ENCODE measurements at places on chromosomes 6 and 20. TPM values are rescaled to one million over a fixed set of nuclear protein-coding genes. Genes with fewer than 3 reads are reported as not detected.

Gene MUC22
- 0.13 TPM for polyA plus RNA-seq

Gene FOXS1
- polyA plus RNA-seq: 0.99 TPM

Gene SLC22A16
- not detected for polyA plus RNA-seq

Gene C20orf144
- 0.12 TPM for polyA plus RNA-seq

Gene TMEM200A
- polyA plus RNA-seq: 36.0 TPM

Measured in SK-N-SH (cell line).